ENCODE measurements at places on chromosomes 3 and 15.

- no peak for DNase-seq
Observed at GRCh38 chr15:77781151-77781945, 148.6 kb upstream of the LINGO1 start.

DNA sequence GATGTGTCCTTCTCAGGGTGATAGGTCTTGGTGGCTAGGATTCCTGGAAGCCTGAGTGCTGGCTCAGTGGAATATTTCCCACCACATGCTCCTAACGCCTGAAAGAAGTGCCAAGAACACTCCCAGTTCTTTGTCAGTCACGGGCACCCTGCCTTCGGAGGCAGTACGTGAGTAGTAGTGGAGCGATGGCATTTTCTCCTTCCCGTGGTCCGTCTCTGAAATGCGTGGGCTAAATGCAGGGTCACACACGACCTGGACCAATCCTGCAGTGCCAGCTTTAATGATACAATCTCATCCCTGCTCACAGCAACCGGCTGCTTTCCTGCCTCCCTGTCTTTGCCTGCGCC, 14.5 kb downstream of the H1-8 start:
- no peak for DNase-seq

- no peak for DNase-seq
Observed at GRCh38 chr3:182725372-182726251, 67.7 kb upstream of the ATP11B start.

- DNase-seq, result no peak
Observed at GRCh38 chr15:95957861-95958260, 372.6 kb upstream of the NR2F2 start.

DNA sequence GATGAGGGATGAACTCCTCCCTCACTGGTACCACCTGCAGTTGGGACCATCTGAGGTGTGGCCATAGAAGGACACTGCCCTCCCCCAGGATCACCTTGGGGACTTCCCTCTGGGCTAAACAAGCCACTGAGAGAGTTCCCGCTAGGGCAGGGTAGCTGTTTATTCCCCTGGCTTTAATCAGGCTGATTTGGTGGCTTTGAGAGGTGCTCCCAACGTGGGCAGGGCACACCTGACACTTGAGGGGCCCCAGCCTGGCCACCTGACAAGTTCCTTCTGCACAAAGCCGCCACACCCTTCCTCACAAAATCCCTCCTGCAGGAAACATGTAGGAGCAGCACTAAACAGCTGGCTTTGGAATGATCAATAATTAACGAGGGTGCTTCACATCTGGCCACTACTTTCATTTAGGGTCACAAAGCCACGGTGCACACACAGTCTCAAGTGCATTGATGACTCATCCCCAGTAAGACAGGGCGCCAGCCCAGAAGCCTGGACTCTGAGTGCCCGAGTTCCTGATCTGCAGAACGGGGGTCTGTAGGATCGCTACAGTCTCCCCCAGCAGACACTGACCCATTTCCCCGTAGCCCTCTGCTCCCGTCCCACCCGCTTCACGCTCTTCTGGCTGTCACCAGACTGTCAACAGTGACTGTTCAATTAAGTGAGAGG, 75.1 kb downstream of the ATP10A start:
- peak; percentile 48 for DNase-seq

- no peak for DNase-seq
Observed at GRCh38 chr3:31371484-31372177, 161.1 kb upstream of the STT3B start.

DNA sequence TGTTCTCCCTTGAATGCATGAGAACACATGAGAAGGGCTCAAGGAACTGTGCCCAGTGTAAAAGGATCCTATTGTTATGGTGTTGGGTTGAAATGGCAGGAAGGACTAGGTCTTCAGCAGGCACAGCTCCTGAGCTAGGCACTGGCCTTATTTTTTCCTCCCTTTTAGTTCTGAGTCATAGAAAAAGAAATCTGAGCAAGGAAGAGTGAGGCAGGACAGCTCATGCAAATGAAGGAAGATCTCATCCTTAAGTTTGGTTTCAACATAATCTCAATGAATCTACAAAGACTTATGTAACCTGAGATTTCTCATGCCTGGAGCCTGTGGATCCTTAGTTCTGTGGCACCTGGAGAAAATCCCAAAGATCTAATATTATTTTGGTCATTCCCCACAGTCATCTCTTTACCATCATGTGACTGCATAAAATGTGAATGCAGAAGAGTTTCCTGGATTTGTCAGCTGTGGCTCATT, 188.6 kb upstream of the TBL1XR1 start:
- DNase-seq, result no peak

DNA sequence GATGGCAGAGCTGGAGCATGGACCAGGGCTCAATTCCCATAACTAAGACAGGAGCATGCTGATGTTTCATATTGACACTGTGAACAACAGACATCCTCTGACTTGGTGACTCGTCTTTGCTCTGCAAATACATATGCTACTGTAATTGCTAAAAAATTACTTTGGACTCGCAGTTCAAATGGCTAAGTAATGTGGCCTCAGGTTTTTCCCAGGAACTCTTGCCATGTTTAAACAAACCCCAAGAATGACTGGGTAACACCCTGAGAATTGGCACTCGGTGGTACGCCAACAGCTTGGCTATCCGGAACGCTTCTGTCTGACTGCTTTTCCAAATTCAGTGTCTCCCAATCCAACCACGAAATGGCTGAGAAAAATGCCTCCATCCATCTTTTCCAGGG, 456.7 kb upstream of the THBS1 start:
- DNase-seq, result peak; percentile 52

GRCh38 chr15:66798426-66799061, 96.5 kb downstream of the SMAD6 start:
- DNase-seq, result no peak

- DNase-seq, result no peak
Observed at GRCh38 chr15:78667578-78668236, 26.7 kb upstream of the CHRNB4 start.

DNA sequence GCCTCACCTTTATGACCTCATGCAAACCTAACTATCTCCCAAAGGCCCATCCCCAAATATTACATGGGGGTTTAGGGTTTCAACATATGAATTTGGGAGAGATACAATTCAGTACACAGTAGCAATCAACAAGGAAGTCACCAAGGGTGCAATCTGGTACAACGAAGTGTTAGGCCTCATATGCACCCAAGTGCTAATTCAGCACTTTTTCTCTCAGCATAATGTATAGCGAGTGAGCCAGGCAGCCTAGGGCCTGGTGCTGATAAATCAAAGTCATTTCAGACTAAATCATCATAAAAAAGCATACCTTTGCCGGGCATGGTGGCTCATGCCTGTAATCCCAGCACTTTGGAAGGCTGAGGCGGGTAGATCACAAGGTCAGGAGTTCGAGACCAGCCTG, 11.7 kb upstream of the KBTBD8 start:
- no peak for DNase-seq

- DNase-seq, result no peak
Observed at GRCh38 chr3:160739079-160739478, 17.0 kb upstream of the PPM1L start.

- DNase-seq, result no peak
Observed at GRCh38 chr3:17972476-17972875, 230.0 kb upstream of the TBC1D5 start.

DNA sequence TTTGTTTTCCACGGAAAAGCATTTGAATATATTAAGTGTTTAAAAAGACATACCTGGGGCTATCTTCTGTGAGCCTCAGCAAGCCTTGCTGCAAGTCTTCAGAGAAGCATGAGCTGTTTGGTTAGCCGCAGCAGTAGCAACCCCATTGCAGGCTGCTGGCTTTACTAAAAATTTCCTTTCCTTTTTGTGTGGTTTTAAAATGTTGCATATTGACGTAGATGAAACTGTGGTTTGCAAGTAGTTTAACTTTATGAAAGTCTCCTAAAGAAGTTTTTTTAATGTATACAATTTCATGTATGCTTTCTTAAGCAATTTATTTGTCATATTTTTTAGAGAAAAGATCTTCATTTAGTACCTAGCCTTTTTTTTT, at the start of gene GPR171:
Gene GPR171, minus strand, starts transcription at position 166 of the 370 bp plus-strand sequence. CDS start 3,830 bp downstream, outside the sequence.
- DNase-seq, result no peak

DNA sequence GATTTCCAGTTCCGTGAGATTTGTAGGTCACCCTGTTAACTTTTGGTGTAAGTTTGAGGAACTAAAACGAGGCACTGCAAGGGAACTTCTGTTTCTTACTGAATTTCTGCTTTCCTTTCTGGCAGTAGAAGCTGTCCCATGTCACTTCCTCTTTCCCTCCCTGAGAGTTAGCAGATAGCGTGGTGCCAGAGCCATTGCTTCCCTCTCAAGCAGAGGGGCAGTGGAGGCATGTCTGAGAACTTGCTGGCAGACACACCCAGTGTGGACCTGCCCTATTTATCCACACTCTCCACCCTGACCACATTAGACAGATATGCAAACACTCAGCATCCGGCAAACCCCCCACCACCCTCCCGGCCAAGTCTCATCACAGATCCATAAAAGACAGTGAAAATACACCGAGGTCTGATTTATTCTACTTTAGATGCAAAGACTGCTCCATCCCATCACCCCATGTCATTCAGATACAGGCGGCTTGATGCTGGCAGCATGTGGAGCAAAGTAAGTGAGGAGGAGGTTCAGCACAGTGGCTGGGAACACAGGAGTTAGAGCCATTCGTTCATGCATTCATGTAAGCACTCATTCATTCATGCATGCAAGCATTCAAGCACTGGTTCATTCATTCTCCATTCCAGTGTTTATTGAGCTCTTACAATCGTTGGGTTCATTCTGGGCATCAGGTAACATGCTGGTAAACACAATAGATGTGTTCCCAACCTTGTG, 324.7 kb downstream of the SHQ1 start:
- DNase-seq, result no peak

GRCh38 chr3:111571907-111572460, 23.2 kb downstream of the ZBED2 start:
- no peak for DNase-seq

DNA sequence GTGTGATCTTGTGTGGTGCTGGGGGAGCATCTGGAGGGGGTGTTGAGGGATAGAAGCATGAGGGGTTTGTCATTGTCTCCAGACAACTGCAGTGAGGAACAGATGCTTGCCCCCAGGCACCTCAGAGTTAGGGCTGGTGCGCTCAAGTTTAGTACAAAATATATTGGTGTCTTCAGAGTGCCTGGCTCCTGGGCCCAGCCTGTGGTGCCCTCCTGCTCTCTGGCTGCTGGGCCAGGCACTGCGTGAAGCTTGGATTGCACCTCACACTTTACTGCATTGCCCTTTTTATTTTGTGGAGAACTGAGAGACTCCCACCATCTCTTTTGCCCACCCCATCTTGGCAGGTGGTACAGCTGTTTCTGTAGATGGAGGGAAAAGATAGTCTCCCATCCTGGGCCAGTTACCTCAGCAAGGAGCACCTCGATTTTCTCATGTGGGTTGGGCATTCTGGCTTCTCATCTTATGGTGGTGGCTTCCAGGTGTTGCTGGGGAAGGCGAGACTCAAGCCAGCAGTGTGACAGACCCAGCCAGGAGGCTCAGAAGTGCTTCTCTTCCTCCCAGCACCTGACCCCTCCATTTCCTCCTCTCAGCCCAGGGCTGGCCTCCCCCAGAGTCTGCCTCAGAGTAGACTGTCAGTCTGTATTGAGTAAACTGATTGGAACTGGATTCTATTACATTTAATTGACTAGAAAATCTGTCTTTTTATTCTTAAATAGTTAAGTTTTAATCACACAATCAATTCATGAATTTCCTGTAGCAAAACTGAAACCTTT, 140.5 kb downstream of the DNAJB8 start:
- no peak for DNase-seq
